ENCODE measurements at places on chromosomes 3 and 15.
A peak's percentile ranks its signal among the peaks of the same experiment; 100 is the strongest.

GRCh38 chr3:151262871-151263525, 15.3 kb downstream of the P2RY14 start:
- no peak for DNase-seq

- no peak for DNase-seq
These were observed 19.5 kb downstream of the EIF4E3 start for GRCh38 chr3:71705681-71706080.

DNA sequence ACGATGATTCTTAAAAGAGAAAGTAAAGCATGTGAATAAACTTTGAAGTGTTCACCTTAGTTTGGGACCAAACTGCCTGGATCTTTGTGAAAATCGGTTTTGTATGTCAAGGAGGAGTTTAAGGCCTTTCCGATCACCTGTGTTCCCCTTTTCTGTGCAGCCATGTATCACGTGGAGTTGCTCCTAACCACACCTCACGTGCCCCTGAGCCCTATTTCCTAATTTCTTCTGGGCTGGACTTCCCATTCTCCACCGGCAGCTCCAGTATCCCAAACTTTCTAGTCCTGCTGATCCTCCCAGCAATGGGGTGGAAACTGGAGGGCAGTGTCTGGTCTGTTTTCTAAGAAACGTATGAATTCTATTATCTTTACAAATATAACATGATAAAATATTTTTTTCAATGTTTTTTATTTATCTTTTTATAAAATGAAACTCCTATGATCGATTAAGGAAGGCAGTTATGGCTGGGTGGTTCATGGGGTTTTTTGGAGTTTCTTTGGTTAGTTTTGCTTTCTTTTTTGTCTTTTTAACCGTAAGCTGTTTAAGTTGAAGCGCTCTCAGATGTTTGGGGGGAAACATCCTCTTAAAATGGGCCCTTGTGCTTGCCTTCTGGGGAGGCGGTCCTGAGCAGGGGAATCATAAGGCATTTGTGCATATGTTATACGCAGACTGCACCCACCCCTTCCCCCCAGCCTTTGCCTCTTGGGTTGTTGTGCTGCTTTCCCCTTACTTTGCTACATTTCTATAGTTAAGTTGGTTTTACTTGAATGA, 43.6 kb upstream of the WWTR1 start:
- DNase-seq = no peak

DNA sequence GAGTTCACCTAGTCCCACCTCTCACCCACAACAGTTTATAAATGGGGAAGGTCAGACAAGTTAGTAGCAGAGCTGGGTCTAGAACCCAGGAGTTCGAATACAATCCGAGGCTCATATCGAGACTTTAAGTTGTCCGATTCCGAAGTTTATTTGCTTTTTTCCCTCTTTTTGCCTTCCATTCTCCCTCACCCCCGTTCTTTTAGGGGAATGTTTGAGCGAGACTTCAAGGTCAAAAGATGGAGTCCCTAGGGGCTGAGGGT, 7.3 kb downstream of the BCL6 start:
- DNase-seq = no peak

DNA sequence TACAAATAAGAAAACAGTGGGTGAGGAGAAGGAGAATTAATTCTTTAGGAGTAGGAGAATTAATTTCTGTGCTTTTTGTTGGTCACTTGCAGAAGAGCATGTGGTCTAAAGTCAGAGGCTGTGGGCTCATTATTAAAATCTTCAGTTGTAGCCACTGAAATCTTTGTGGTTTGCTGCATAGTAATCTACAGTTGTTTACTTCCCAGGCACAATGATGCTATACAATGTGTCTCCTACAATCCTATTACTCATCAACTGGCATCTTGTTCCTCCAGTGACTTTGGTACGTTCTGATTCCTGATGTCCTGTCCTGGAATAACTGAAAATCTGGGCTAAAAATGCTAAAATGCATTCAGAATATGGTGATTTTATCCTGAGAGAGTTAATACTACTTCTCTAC, 21.0 kb downstream of the IFT122 start:
- DNase-seq = no peak

DNA sequence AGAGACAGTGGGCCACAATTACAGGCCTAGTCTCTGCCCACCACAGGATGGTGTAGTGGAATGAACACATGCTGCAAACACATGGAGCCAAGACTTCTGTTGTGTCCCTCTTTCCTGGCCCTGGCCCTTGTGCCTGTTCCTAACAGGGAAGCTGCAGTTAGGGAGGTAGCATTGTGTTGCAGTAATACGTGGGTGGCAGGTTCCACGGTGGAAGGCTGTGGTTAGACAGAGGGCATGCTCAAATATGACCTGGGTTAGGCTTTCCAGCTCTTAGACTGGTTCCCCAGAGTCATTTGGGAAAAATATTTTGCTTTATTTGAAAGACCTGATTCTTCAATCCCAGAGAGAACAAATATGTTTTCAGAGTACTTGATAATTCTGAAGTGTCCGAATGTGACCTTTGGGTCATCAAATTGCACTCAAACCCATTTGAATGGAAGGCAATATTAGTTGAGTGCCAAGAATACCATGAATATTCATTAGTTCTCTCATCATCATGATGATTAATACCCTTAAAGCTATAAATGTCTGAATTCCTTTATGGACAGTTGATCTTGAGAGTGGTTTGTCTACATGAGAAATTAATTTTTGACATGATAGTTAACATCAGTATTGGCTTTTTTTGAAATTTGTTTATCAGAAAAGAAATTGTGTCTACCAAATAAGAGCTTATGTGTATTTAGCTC, 28.5 kb downstream of the PLAAT1 start:
- no peak for DNase-seq

GRCh38 chr15:63414474-63415120, 33.0 kb upstream of the CA12 start:
- DNase-seq = no peak

DNA sequence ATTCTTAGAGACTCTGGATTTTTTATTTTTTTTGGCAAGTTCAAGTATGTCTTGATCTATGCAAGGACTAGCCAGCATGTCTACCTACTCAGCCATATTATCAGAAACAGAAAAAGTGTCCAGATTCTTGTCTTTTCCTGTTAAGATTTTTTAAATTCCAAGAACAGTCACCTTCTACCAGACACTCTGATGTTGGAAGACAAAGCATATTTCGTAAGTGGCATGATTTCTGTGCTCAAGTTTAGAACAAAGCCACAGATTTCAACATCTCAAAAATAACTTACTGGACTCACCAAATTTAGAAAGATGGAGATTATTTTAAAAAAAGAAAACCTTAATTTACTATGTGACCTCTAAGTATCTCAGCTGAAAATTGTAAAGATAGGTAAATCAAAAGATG, 61.9 kb downstream of the GOLGA6L7 start:
- DNase-seq = no peak

DNA sequence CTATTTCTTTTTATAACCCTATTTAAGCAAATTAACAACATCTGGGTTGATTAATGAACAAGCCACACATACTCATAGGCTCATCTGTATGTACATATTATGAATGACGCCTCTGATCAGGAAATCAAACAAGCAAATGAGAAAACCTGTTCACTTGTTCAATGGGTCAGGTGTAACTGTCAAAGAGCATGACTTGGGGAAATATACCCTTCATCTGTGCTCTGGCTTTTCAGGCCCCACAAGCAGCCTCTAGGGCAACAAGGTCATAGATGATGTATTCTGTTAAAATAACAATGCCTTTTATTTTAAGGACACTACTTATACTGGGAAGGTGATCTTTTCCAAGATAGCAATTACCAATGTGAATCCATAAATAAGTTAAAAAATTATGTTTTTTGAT, 102.0 kb downstream of the RBMS3 start:
- no peak for DNase-seq

DNA sequence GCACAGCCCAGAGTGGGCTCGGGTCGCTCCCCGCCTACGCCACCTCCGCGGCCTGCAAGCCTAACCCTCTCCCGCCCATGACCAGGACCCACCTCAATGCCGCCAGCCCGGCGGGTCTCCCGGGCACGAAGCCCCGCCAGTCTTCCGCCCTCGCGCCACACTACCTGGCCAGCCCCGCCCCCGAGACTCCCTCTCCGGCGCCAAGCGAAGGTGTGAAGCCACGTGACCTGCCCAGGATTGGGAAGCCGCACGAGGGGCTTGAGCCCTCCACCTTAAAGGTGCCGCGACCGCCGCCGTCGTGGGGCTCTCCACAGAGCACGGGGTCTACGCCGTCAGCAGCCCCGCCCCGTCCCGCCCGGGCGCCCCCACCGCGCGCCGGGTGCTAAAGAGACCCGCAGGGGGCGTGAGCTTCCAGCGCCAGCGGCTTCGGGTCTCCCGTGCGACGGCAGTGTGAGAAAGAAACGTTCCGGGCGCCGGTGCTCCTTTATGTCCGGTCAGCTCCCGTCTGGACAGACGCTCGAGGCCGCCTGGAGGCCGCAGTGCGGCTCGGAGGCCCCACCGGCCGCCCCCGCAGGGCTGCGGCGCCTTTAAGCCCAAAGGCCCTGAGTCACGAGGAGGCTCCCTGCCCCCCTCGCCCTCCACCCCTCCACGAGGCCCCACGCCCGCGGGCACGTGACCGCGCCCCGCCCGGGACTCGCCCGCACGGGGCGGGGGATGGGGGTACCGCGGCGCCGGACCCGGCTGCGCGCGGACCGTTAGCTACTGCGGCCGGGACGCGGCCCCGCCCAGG, at the start of gene CPEB1:
TSS of gene CPEB1 (minus strand) at position 319 of the 790 bp plus-strand sequence. CDS start 18,904 bp downstream, outside the sequence.
- peak; percentile 17 for DNase-seq

- no peak for DNase-seq
These were observed 56.0 kb upstream of the KCNMB2 start for GRCh38 chr3:178480274-178480673.

DNA sequence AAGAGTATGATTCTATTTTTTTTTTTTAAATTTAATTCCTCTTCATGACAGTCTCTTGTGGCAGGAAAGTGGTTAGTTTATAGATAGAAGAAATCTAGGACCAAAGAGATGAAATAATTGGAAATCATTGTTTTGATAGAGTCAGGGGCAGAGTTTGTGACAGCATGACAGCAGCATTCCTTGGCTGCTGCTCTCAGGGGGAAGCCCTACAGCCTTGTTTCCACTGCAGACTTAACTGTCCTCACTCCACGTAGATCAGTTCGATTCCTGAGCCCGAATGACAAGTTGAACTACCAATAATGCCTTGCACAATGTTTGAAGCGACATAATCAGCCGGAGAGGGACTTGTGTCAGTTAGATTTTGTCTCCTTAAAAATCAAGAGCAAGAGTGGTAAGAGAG, 189.0 kb upstream of the ICE2 start:
- DNase-seq = no peak

GRCh38 chr3:8619548-8619947, 25.1 kb downstream of the SSUH2 start:
- DNase-seq = no peak

DNA sequence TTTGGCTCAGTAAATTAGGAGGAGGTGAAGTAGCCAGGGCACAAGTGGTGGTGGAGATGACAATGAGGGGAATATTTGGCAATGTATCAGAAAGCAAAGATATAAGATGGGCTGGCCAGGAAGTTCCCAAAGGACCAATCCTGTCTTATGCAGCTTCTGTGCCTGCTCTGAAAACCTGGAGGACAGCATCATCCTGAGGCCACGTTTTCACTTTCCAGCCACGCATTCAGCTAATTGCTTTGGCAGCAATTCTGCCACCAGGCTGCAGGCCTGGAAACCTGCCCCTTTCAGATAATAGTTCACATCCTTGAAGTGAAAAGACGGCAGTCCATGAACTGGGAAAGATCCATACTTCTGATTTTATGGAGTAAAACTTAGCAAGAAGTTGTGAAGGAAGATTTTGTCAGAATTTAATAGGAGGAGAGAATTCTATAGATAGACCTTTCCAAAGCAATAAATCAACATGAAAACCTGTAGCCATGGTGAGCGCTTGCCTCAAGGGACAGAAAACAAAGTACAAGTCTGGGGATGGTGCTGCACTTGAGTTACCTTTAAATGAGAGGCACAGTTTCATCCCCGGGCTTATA, 682.5 kb downstream of the GRM7 start:
- DNase-seq = no peak

DNA sequence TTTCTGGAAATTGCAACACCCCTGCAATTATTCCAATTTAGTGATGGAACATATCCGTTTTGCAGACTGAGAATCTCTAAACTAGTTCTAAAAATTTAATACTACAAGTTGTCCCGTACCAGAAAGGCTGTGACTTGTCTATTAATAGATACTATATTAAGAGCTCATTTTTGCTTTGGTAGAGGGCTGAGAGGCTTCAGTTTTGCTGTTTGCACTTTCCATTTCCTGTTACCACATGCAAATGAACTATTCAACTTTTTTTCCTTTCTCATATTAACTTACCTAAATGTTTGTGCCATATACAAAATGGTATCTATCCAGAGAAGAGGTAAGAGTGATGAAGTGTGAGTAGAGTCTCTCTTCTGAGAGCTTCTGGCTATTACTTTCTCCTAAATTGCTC, 101.5 kb upstream of the CRBN start:
- no peak for DNase-seq

DNA sequence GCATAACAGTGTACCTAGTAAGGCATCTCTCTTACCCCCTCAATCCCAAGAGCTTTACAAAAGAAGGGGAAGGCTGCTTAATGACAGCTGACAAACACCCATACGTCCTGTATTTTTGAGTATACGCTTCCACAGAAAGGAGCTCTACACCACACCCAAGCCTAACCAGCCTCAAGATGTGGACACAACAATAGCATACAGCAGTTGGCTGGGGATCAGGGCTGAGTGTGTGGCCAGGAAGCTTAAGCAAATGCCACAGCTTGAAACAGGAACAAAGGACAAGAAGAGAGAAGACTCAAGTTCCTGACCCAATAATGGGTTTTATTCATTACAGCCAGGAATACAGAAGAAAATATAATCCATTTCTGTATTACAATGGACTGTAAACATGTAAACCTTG, 6.9 kb downstream of the HEXA start:
- no peak for DNase-seq

DNA sequence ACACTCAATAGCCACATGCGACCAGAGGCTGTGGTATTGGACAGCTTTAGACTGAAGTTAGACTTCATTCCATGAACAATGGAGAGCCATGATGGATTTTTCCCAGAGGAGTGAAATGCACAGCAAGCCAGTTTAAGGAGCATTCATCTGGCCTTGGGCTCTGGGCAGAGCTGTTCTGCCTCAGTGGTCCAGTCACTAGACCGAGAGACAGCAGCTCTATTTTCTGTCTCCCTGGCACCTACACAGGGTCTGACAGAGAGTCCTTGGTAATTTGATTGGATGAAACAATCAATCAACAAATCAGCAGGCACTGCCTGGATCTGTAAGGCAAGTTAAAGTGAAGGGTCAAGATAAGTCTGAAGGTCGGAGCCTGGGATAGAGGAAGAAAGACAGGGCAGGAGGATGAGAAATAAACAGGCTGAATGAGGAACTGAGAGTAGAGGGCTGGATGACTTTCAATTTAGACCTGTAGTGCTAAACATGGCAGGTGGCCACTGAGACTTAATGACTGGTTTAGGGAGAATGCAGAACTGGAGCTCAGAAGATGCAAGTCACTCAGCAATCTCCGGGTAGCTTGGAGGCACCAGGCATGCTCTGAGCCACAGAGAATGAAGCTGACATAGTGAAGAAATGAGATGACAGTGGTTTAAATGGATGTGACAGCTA, 98.5 kb upstream of the SLC25A36 start:
- DNase-seq = no peak

DNA sequence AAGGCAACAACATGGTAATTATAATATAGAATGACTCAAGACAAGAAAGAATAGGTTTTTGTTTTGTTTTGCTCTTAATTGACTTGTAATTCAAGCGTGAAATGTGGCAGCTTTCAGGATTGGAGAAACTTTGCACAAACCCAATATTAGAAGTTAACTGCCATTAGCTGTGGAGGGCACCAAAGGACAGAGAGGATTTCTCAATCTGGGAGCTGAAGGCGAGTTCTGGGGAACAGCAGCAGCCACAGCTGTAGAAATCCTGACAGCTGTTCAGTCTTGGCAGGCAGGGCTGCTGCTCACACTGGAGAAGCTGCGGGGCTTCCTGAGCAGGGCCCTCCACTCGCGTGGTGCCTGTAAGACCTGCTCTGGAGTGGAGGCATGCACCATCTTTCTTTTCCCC, 182.2 kb upstream of the IL12A start:
- no peak for DNase-seq
